ENCODE measurements at places on chromosomes 3 and 15.

DNA sequence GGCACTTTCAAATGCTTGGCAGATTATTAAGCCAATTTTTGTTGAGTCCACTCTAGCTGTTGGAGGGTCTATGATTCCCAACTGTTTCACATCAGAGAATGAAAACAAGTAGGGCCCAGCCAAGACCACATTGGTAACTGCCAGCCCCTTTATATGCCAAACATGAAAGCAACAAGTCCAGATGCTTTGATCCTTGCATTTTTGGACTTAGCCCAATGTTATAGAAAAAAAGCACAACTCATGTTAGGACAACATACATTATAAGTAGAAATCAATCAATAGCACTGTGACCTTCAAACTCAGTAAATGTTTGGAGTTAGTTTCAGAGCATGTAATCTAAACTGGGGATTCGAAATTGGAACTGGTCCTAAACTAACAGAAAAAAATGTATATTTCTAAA is 674.7 kb downstream of the MECOM start:
- no peak for DNase-seq

GRCh38 chr15:77402740-77403379 is 17.0 kb downstream of the PEAK1 start:
- DNase-seq, result no peak

DNA sequence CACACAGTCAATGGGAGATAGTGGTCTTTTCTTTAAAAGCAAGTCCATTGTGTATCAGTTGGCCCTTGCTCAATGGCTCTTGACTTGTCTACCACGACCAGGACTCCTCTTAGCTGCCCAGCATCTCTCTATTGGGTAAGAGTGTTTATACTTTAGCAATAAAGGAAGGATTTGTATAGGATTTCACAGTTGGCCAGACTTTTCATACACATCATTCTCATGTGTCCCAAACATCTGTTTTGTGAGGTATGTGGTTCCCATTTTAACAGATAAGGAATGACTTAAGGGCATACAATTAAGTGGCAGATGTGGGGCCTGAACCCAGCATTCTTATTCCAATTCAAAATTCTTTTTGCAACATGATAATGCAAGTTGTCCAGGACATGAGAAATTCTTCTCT is 191.5 kb downstream of the CHST2 start:
- no peak for DNase-seq

DNA sequence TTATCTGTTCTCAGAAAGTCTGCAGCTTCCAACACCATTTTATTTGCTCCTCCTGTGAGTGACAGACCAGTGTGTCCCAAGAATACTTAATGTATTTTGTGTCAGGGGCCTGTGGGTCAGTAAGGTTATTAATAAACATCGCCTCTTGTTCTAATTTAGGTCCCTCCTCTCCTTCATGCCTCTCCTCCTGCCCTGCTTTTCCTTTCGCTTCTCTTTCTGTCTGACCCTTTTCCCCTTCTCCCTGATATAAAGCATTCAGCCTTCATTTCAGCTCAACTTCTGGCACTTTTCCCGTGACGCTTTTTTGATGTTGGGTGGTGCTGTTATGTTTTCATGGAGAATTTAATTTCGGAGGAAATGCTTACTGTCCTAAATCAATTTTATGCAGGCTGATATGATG is 29.7 kb upstream of the NR2F2 start:
- DNase-seq, result no peak

- no peak for DNase-seq
Observed at GRCh38 chr3:74921676-74922075, 307.2 kb upstream of the CNTN3 start.

- no peak for DNase-seq
Observed at GRCh38 chr3:8665407-8665896, 20.9 kb upstream of the SSUH2 start.

DNA sequence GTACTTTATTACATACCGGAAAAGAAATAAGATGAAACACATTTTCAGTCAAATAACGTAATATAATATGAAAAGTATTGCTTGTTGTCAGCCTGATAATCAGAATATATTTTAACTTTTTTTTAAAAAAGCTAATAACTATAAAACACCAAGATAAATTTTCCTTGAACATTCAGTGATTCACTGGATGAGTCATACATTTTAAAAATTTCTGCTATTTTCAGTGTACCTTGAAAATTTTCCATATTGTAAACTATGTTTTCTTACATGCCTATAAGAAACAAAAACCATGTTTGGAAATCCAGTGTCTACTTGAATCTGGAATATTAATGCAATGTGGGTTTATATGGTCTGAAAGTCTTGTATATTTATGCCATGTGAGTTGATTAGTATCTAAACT is 36.3 kb upstream of the MEIS2 start:
- DNase-seq, result no peak

- no peak for DNase-seq
Observed at GRCh38 chr3:172094621-172095557, 55.5 kb downstream of the FNDC3B start.

DNA sequence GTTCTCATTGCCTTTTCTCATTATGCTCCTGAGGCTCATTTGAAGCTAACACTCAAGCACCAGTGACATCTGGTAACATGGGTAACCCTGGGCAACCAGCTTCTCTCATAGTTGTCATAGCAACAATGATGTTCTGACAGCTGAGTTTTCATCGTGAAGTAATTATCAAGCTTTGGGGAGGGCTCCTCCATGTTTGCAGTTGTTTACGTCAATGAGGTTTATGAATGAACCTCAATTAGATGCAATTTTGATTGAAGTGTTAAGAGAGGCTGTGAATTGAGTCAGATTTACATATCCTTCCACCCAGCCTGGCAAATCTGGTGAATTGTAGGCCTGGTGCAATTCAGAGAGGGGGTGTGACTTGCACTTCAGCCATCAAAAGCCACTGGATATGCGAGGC is 119.3 kb upstream of the CHD2 start:
- no peak for DNase-seq
